Mesothelial cell of epicardium (in vitro differentiated cells): ENCODE measurements at places on chromosomes 7 and 10.

GRCh38 chr10:14126697-14127440 is 203.9 kb downstream of the FRMD4A start:
- DNase-seq: no peak

GRCh38 chr7:71507680-71508602 is 376.0 kb downstream of the GALNT17 start:
- DNase-seq: no peak

GRCh38 chr7:30559611-30560010 is 35.1 kb upstream of the GARS1 start:
- no peak for DNase-seq

DNA sequence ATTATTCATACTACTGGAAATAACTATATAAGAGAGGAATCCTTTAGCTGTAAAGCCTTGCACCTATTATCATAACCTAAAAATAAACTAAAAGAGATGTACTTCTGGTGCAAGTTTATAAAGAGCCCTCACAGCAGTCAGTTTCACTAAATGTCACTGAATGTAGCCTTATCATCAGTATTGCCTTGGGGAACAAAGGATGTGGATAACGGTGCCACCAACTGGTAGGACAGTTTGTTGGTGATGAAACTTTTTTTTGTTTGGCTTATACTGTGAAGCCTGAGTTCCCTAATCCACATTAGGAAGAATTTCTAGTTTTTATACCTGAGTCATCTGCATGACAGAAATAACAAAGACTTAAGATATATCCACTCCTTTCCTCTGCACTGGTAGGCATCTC is 117.9 kb upstream of the COL1A2 start:
- no peak for DNase-seq

- DNase-seq: no peak
These were observed 26.0 kb downstream of the NUP42 start for GRCh38 chr7:23207884-23208283.

DNA sequence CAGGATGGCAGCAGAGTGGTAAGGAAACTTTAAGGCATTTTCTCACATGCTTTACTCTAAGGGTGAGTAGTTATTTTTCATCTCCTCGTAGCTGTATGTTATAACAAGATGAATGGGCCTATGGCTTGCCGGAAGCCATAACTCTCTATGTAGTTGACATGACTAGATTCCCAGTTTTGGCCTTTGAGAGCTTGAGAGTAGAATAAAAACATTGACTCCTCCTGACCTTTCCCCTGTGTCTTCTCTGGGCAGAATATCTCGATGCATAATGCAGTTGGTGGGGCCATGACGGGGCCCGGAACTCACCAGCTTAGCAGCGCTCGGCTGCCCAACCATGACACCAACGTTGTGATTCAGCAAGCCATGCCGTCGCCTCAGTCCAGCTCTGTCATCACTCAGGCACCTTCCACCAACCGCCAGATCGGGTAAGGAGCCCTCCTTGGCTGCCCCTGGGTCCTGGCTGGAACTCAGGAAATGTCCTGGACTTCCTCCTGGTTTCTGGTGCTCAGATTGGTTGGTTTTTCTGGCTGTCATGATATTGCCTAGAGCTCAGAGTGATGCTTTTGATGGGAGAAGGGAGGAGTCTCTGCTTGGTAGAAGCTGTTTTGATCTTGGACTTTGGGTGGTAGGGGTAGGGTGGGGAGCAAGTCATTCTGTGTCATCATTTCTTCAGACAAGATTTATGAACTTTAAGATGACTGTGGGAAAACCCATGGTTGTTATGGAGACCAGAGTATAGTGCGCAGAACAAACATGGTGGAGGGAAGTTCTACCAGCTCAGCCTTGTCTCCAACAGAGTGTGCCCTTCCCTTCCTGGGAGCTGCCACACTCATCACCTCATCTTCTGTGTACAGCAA is 158.0 kb downstream of the CREB5 start:
- no peak for DNase-seq

- DNase-seq: no peak
These were observed 3.1 kb downstream of the RGS10 start for GRCh38 chr10:119539359-119539825.

- DNase-seq: no peak
These were observed 261.5 kb downstream of the CDK14 start for GRCh38 chr7:90857603-90858002.

- DNase-seq: no peak
These were observed 67.6 kb upstream of the C1GALT1 start for GRCh38 chr7:7114575-7115291.

DNA sequence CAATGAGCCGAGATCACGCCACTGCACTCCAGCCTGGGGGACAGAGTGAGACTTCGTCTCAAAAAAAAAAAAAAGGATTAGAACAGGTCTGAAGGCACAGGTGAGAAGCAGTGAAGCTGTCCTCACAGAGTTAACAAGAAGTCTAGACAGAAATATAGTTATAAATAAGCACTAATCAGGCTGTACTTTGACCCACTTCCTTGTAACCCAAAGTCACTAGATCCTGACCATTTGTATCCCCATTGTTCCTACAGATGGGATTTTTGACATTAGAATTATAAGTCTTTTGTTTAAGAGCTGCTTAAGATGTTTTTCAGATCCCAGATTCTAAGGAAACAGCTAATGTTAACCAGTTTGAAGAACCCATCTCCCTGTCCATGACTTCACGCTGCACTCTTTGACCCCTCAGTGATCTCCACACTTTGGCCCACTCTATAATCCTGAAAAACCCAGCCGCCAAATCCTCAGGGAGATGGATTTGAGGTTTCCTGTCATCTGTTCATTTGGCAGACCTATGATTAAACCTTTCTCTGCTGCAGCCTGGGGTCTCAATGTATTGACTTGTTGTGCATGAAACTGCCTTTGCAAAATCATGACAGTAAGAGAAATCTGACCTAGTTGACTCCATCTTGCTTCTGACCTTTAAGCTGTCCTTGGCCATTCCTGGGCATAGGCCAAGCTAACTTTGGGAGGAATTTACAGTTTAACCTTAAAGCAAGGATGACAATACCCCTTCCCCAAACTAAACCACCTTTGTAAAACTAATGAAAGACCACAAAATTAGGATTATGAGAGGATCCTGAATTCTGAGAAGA is 11.4 kb downstream of the SSMEM1 start:
- no peak for DNase-seq

DNA sequence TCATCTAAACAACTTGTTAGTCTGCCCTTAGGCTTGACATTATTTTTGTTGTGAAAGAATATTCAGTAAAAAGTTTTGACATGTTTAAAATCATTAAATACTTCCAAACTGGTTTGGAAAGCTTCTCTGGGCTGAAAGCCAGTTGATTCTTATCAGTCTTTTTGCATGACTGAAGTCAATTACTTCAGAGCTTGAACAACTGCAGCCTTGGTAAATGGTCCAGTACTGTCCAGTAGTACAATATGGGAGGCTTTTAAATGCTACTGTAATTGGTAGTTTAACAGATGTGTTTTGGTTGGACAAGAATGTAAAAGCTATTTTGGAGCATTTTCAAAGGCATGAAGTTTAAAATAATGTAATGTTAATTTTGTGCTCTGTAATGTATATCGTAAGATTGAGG is 103.4 kb downstream of the SDK1 start:
- DNase-seq: no peak

GRCh38 chr10:132665946-132666704 is 119.8 kb downstream of the NKX6-2 start:
- no peak for DNase-seq

DNA sequence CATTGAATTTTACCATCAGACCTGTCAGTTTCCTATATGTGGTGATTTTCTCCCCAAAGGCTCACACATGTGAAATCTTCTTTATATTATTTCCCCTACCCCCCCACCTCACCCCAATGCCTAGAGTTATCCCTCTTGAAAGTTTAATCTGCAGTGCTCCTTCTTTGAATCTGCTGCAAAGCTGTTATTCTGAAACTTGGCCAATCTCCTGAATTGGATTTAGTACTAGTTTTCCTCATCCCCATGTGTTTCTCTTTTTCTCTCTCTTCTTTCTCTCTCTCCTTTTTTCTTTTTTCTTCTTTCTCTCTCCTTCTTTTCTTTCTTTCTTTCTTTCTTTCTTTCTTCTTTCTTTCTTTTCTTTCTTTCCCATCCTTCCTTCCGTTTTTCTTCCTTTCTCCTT is 886.2 kb downstream of the TYW1 start:
- no peak for DNase-seq

DNA sequence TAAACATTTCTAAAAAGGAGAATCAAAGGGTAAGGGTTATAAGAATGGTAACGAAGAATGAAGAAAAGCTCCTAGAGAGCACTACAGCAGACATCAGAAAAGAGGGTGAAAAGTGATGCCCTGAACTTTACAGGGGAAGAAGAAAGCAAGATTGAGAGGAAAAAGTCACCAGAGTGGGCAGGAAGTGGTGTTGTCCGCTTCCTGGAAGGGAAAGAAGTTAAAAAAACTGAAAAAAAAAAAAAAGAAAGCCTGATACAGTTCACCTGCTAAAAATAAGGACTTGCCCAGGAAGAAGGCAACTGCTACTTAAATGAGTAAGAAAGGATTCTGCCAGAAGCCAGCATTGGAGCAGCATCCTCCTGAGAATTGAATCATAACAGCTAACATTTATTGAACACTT is 330.1 kb upstream of the PHF14 start:
- no peak for DNase-seq

- no peak for DNase-seq
These were observed 7.0 kb upstream of the GBX1 start for GRCh38 chr7:151174246-151175046.

- no peak for DNase-seq
These were observed 46.9 kb upstream of the KMT2E start for GRCh38 chr7:104967088-104967487.

GRCh38 chr7:126305671-126306070 is 947.1 kb downstream of the GRM8 start:
- DNase-seq: no peak

DNA sequence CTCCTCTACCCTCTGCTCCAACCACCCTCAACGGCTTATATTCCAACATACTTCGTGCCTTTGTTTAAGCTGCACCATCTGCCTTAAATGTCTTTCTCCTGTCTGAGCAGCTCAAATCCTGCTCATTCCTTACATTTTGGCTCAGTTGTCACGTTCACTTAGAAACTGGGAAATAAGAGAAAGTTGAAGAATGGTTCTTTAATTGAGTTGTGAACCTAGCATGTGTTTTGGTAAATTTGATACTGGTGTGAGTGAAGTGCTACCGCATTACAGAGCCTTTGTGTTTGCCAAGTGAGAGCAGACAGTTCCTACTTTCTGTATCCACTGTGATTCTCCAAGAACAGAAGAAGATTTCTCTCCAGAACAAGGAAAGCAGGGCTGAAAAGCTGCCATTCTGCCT is 54.3 kb downstream of the EPDR1 start:
- no peak for DNase-seq

GRCh38 chr7:77674878-77675277 is 21.4 kb upstream of the RSBN1L start:
- DNase-seq: no peak

DNA sequence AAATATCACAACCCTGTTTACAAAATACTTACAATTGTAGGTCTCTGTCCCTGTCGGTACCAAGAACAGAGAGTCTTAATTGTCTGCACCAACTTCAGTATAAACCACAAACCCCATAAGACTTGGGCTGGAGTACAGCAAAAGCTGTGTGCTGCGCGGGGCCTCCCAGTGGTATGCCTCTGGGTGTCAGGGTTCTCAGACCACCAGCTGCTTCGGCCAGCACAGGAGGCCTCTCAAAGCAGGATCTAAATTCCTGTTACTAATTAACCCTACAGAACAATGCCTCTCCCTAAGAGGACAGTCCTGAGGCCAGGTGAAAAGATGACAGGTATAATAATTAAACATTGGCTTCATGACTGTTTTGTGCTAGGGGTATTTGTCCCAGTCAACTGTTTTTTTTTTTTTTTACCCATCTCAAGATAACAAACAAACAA is 957 bp upstream of the SVIL start:
- DNase-seq: no peak

DNA sequence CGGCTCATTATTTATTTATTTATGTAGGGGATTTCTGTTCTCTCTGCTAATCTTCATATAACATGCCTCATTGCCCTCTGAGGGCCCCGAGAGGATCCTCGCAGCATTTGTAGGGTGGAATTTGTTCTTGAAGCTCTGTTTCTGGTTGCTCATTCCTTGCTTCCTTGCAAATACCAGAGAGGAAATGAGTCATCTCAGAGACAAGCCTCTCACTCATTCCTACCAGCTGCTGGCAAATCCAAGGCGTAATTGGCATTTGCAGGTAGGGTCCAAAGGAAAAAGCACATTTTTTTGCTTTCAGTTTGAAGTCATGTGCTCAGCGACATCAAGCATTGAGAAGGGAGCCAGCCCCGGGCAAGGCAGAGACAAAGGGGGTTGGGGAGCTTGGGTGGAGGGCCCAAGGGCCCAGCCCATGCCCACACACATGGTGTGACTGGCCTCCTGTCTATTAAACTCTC is 501.6 kb downstream of the GALNT17 start:
- DNase-seq: peak; percentile 39

- DNase-seq: no peak
These were observed 411 bp downstream of the BCCIP start for GRCh38 chr10:125823663-125824251.
